Prostate gland (tissue), 2 donors: ENCODE measurements at places on chromosomes 1 and 21.

DNA sequence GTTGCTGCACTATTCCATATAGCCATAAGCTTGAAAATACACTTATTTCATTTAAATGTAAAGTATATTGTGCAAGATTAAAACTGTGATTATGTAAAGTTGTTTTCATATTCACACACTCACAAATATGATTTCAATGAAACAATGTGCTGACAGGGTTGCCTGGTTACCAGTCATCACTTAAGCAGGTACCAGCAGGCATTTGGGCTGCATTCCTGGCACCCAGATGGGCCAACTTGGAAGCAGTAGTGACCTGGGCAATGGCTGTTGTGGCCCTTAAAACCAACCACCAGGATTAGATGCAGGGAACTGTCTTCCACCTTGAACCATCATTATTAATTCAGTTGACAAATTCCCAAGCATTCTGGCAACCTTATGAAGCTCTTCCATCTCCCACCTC lies 45.0 kb upstream of the RASAL2 start:
- DNase-seq: no peak

DNA sequence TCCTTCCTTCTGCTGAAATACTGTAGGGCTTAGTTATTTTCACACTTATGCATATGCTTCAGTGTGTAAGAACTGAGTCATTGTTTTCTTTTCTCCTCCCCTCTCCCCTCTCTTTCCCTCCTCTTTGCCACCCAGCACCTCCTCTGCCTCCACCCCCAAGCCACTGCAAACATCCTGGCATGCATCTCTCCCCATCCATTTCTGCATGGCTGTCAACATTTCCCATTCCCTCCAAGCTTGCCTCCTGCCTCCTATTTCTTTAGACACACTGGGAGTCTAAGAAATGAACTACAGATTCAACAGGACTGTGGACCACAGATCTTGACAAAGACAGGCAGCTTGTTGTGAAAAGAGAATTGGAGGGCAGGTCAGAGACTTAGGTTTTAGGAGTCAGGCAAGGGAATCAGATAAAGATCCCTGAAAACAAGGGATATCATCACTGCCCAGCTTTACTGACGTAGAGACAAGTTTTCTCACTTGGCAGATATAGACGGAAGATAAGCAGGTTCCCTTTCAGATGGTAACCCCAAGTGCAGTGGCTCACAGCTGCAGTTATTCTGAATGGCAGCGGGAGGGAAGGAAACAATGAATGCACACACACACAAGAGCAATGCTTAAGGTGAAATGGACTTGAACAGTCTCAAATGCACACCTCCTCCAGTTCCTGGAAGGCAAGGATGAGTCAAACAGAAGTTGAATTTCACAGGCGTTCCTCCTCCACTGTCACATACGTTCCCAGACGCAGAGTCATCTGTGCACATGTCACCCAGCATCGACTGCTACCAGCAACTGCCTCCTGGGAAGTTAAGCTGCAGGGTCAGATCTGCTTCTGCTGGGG lies 56.1 kb downstream of the HIVEP3 start:
- no peak for DNase-seq

DNA sequence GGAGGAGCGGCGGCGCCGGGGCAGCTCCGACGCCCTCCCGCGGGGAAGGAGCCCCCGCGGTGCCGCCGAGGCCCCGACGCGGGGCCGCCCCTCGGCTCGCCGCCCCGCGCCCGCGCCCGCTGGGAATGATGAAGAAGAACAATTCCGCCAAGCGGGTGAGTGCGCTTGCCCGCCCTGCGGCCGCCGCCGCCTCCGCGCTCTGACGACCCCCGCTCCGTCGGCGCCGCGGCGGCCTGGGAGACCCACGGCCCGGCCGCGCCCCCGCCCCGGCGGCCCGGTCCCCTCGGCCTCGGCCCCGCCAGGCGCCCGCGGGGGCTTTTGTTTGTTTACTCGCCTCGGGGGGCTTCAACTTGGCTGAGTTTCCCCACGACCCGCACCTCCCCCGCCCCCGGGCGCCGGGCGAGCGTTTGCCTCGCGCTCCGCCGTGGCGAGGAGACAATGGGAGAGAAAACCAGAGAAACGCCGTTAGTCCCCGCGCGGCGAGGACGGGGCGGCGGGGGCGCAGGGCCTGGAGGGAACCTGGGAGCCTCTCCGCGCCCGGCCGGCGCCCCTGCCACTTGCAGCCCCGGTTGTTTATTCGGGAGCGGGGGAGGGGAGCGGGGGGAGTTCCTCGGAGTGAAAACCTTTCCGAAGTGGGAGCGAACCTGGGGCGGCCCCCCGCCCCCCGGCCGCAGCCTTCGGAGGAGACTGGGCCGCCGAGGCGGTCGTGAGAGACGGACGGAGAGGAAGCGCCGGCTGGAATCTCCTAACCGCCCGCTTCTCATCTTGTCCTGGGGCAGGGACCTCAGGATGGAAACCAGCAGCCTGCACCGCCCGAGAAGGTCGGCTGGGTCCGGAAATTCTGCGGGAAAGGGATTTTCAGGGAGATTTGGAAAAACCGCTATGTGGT lies 661 bp downstream of the PLEKHO1 start:
- no peak for DNase-seq

- DNase-seq: no peak
These were observed 22.0 kb upstream of the KCNC4 start for GRCh38 chr1:110188035-110188618.
